ENCODE measurements at places on chromosomes 4 and X.

GRCh38 chrX:115949900-115950822 lies 220.4 kb upstream of the AGTR2 start:
- no peak for DNase-seq

DNA sequence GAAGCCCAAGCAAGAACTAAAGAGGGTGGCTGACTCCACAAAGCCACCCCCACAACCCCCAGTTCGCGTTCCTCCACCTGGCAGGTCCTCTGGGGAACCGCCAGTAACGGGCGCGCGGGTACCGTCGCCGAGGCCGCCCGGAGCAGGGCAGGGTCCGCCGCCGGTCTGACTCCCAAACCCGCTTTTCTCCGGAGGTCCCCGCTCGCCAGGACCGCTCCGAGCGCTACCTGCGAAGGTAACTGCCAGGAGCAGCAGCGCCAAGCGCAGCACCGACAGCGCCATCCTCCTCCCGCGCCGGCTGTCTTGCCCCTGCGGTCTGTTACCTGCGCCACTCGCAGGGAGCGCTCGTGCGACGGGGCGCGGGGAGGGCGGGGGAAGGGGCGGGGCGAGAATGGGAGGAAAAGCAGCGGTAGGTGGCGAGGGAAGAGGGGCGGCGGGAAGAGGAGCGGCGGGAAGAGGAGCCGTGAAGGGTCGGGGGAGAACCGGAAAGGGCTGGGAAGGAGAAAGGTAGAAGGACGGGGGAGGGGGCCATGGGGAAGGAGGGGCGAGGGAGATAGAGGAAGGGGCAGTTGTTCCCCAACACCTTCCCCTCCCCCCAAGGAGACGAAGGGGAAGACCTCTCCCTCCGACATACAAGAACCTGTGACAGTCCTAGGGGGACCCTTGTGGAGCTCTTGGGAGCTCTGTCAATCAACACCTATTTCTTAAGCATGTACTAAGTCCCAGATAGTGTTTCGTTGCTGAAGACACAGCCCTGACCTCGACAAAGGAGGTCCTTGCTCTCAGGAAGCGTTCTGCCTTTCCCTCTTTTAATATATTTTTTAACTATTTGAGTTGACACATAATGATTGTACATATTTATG lies at the start of gene SPINK2:
Gene SPINK2 (minus strand): TSS at position 321 of the 863 bp plus-strand sequence. CDS start 39 bp downstream, at position 282.
- peak; percentile 76 for DNase-seq

GRCh38 chr4:43458293-43458692 lies 565.8 kb downstream of the GRXCR1 start:
- no peak for DNase-seq

DNA sequence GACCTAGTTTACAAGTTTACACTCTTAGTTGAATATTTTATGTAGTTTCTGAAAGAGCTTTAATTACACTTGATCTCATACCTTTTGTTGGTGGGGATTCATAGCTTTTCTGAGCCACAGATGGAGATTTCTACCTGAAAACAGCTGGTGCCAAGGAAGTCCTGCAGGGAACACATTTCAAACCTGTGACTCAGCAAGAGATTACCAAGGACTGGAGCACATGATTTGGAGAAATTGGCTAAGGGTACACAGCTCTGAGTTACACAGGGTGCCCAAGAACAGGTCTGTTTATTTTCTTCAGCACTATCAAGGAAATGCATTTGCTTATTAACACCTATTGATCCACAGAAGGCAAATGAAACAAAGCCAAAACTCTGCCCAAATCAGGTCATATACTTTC lies 691.5 kb downstream of the KCTD8 start:
- DNase-seq, result no peak

- no peak for DNase-seq
Measured at GRCh38 chr4:164943192-164943591, 34.3 kb downstream of the TRIM61 start.

- DNase-seq, result peak; percentile 58
Measured at GRCh38 chr4:113673450-113673849, 88.1 kb downstream of the CAMK2D start.

- DNase-seq, result no peak
Measured at GRCh38 chrX:125289920-125290319, 29.8 kb upstream of the TEX13C start.

GRCh38 chrX:74438764-74439163 lies 17.5 kb downstream of the SLC16A2 start:
- no peak for DNase-seq

DNA sequence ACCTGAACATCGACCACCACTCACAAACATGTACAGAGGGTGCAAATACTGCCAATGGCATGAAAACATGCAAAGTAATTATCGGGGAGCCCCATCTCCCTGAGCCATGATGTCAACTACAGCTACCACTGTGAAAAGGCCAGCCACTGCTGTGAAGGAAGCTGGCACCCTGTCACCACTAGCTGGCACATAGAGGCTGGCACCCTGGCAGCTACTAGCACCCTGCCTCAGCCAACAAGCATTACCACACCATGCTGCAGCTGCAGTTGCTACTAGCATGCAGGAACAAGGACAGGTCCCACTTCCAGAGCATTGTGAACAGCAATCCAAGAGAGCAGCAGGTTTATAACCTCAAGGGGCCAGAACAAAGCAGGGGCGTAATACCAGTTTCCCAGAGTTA lies 81.4 kb downstream of the PRR32 start:
- no peak for DNase-seq

DNA sequence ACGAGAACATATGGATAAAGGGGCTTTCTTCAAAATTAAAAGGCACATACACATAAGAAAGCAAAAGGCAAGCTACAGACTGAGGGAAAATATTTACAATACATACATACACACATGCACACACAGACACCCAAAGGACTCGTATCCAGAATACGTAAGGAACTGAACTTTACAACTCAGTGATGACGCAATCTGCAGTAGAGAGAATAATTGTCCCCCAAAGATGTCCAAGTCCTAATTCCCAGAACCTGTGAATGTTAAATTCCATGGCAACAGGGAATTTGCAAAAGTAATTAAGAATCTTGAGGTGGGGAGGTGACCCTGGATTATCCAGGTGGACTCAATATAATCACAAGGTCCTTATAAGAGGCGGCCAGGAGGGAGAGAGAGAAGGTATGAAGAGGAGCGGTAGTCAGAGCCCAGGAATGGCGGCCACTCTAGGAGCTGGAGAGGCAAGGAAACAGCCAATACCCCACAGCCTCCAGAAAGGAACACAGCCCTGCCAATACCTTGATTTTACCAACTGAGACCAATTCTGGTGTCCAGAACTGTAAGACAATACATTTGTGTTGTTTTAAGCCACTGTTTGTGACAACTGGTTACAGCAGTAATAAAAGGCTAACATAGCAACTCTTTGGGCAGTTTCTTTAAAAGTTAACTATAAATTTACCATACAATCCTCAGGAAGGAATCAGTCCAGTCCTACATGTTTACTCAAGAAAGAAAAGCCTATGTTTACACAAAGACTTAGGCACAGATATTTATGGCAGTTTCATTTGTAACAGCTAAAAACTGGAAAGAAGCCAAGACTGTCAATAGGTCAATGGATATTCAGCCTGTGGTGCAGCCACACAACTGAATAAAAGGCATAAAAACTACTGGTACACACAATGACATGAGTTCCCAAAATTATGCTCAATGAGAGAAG lies 27.3 kb upstream of the STS start:
- no peak for DNase-seq

GRCh38 chrX:40780082-40780481 lies 44.7 kb upstream of the MED14 start:
- no peak for DNase-seq

GRCh38 chrX:12910423-12911121 lies 4.2 kb downstream of the TLR8 start:
- DNase-seq, result no peak

GRCh38 chr4:160947653-160948052 lies 1216.1 kb downstream of the FSTL5 start:
- DNase-seq, result no peak

DNA sequence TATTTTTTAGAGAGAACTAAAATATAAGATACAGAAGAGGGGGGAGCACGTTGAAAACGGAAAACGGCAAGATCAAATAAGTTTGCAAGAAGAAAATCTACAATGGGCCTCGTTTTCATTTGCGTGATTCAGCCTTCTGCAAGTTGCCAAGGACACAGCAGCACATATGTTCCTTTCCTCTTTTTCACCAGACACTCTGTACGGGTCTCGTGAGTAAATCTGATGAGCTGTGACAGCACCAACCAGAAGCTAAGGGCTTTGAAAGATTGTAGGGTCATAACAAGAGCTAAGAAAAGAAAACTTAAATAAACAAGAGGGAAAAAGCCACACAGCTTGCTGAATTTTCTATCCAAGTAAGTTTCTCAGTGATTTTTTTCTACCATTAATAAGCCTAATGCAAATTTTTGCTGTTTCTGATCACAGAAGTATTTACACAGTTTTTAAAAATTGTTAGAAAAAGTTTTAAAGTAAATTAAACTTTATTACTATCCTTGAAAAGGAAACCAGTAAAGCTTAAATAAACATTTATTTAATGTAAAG lies 63.4 kb downstream of the SCML2 start:
- DNase-seq, result no peak

DNA sequence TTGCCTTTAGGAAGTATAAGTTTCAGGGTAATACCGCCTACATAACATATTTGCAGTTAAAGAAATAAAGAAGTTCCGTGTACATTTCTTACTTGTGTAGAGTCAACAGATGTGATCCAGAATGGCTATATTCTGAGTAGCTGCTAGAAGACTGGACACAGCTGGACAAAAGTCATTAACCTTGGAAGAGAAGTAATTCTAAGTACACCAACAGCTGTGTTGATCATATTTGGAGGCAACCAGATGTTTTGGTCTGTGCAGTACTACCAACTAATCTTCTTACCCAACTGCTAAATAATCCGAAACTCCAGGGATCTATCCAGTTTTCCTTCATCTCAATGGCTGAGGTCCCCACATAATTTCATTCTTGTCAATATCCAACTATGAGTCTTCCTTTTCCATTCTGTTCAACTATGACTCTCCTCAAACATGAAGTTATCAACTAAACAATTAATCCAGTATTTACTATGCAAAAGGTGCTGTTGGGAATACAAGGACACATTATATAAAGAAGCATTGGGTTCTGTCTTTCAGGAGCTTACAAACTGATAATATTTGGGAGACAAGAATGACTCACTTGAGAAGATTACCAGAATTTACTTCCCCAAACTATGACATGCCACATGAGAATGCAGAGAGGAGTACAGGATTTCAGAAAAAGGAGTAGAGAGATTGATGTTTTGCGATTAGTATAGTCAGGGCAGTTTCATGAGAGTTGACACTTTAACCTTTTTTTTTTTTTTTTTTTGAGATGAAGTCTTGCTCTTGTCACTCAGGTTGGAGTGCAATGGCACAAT lies 78.2 kb downstream of the COL4A6 start:
- no peak for DNase-seq

- no peak for DNase-seq
Measured at GRCh38 chr4:23904639-23905071, 14.8 kb upstream of the PPARGC1A start.

DNA sequence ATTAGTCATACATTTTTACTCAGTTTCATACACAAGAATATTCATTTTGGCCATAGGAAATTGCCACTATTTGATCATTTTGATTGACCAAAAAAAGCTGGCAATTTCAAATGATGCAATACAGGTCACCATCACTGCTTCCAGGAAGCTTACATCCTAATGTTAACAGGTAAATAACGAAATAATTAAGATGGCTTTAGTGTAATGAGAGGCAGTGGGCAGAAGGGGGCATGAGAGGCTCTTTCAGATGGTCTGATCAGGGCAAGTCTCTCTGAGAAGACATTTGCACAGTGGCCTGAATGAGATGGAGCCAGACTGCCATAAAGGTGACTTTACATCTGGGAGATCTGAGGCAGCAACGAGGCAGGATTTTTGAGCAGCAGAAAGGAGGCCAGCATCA lies 170.7 kb downstream of the SLIT2 start:
- peak; percentile 41 for DNase-seq

GRCh38 chr4:98963538-98964433 lies 31.7 kb upstream of the METAP1 start:
- no peak for DNase-seq

DNA sequence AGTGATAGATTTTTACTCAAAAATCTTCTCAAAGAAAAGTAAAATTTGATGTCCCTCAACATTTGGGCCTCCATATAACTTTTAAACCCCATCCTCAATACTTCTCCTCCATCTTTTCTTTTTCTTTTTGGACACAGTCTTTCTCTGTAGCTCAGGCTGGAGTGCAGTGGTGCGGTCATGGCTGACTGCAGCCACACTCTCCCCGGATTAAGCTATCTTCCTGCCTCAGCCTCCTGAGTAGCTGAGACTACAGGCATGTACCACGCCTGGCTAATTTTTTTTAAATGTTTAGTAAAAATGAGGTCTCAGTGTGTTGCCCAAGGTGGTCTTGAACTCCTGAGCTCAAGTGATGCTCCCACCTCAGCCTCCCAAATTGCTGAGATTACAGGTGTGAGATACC lies 33.1 kb downstream of the KDM6A start:
- DNase-seq, result no peak

DNA sequence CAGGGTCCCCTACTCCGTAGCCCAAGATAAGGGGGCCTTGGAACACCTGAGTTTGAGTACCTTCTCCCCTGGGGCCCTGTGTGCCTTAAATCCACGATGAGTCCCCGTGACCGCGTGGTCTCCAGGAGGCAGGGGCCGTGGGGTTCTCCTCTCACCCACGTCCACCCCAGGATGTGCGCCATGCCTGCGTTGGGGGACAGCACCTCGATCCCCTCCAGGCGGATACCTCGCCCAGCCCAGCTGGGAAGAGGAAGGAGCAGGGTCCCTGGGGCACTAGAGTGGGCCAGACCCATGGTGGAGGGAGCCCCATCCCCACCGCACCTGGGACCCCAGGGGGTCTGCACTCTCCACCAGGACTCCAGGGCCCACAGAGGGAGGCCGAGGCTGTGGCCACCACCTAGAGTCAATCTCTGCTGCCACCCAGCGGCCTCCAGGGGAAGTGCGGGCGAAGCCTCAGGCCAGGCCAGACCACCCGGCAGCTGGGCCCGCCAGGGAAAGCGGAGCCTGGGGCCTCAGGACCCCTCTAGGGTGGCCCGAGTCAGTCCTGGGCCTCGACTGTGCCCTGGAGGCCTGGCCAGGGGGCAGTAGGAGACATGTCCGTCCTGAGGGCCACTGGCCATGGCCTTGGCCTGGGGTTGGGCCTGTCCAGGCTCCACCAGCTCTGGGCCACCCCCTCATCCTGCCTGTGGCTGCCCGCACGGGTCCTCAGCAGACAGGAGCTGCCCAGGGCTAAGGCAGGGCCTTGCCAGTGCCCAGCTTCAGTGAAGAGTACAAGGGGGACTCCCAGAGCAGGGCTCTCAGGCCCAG lies 55.0 kb downstream of the FAM53A start:
- peak; percentile 76 for DNase-seq

DNA sequence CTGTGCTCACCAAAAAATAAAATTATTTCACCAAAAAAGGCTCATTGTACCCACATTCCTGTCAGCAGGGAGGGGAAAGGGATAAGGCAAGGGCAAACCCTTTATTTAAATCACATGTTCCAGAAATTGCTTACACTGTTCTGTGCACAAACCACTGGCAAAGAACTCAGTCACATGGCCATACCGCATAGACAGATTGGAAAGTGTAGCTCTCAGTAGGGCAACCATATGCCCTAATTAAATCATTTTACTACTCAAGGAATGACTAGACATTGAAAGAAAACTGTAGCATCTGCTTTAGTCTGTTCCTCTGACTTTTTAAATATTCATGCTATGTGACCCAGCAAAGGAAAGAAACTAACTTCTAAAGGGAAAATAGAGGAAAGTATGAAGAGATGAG lies 119.2 kb upstream of the FAM241A start:
- no peak for DNase-seq
